Activated naive CD4-positive, alpha-beta T cell (primary cell): ENCODE measurements at places on chromosomes 7 and 10.

DNA sequence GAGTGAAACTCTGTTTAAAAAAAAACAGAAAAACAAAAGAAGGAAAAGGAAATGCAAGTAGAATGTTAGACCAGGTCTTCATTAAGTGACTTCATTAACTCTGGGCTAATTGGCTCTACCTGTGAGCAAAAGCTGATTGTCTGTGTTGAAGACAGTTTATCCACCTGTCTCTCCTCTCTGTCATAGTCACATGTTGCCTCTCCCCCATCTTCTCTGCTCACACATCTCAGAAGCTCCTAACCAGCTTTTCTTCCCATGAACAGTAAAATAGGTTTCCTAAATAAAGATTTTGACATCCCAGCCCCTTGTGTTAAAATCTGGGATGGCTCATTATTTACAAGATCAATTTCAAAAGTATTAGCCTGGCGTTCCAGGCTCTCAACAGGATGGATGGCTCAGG lies 222.7 kb downstream of the CACNB2 start:
- DNase-seq: no peak

DNA sequence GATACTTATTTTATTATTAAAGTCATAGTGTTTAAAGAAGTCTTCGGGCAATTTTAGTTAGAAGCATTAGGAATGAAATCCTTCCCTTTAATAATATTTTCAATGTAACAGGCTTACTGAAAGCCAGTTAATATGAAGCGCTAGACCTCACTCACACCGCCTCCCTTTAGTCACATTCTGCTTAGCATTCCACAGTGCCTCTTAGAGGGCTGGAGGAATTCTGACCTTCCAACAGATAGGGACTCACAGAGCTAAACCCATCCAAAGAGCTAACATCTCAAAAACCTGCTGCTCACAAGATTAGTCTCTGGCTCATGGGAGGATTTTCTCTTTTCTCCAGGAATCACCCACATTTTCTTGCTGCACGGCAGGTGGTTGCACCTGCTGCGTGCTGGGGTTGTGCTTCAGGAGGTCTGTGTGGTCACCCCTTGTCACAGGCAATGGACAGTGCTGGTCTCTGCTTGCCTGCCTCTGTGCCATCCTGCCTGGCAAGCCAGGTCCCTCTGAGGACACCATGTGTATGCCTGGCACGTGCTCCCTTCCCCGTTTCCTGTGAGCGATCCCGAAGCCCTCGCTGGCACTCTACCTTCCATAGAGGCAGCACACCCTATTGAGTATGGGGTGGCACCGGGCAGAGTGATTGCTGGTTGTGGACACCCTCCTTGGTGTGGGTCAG lies 91.8 kb downstream of the KLF6 start:
- no peak for DNase-seq

DNA sequence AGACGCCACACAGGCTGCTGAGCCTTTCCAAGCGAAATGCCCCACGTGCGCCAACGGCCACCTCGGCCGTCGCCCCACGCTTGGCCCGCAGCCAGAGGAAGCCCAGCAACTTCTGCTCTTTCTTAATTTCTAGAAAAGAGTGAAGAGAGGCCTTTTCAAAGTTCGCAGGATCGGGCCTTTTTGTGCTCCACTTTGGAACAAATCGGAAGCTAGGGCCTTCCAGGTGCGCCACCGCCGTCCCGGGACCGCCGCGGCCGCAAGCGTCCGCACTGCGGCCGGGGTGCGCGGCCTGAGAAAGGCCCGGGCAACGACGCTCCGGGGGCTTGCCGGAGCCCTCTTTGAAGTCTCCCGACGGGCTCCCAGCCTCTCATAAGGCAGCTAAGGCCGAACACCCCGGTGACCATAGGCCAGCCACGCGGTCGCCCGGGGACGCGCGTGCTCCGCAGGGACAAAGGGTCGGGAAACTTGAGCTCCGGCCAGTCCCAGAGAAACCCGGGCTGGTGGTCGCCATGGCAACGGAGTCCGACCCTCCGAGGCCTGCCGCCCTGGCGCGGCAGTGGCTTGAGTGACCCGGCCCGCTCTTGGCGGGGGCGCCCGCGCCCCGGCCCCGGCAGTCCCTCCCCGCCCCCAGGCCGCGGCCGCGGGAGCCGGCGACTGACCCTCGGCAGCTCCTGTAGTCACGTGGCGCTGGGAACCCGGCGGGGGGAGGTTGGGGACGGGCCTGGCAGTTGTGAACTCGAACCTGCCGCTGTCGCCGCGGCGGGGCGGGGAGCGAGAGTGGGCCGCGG lies at the start of gene REPIN1:
Gene REPIN1, plus strand, starts transcription at position 727 of the 788 bp plus-strand sequence. CDS start 890 bp downstream, outside the sequence.
- peak; percentile 60 for DNase-seq

- no peak for DNase-seq
Measured at GRCh38 chr7:7351832-7352231, 169.5 kb downstream of the C1GALT1 start.

- no peak for DNase-seq
Measured at GRCh38 chr10:32155075-32155516, 98.9 kb upstream of the KIF5B start.

GRCh38 chr10:128178302-128178958 lies 52.2 kb upstream of the MKI67 start:
- no peak for DNase-seq

GRCh38 chr10:65196111-65196510 lies 1674.9 kb downstream of the REEP3 start:
- DNase-seq: no peak

DNA sequence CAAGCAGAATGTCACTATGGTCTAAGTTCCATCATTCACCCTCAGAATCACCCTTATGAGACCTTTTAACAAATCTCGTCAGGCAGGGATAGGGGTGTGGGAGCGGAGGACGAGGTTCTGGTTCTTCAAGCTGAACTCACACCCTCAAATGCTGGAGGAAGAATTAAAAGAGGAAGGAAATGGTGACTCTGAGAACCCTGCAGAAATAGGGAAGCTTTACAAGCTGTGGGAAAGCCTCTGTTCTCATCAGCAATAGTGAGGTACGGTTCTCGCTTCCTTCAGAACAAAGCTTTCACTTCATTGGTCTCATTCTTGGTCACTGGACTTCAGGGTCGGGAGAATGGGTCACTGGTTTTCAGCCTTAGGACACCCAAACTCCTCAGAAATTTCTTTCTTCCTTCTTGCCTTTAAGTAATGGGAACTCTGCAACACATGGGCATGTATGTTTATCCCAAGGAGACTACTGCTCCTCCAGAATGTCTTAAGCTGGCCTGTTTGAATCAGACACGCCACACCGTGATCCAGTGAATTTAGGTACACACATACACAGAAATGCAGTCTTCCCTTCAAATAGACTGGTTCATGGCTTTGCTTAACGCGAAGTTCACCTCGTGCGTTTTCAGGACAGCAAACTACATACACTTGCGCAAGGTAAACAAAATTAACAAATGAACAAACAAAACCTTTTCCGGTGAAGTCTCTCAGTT lies 226.0 kb downstream of the SFMBT2 start:
- no peak for DNase-seq

- no peak for DNase-seq
Measured at GRCh38 chr10:88557256-88557655, 25.9 kb downstream of the RNLS start.

DNA sequence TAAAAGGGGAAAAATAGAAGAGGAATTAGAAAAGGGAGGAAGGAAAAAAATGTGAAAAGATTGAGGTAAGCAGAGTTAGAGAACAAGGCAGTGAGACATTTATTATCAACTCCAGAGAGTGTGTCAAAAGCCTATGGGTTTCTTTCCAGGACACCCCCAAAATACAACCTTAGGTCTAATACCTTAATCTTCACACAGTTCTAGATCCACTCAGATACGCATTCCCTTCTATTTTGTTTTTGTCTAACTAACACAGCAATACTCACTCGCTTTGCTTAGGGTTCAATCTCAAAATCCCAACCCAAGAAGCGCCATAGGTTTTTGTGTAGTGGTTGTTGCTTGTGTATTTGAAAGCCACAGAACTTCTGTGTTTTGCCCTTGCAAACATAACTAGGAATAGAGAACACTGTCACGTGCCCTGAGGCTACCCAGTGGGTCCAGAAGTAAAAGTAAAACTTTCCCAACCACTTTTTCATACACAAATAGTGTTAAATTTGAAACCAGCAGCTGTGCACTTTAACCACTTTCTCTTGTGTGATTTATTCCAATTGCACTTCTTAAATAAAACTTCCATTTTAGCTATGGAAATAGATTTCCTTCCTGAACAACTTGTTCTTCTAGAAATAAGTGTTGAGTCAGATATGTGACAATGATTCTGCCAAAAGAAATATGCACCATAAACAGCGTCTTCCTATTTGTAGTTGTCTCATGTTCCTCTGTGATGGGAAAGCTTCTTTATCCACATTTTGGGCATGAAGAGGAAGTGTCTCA lies 414.7 kb upstream of the GHITM start:
- no peak for DNase-seq
